ENCODE measurements at places on chromosomes 16 and 17.

DNA sequence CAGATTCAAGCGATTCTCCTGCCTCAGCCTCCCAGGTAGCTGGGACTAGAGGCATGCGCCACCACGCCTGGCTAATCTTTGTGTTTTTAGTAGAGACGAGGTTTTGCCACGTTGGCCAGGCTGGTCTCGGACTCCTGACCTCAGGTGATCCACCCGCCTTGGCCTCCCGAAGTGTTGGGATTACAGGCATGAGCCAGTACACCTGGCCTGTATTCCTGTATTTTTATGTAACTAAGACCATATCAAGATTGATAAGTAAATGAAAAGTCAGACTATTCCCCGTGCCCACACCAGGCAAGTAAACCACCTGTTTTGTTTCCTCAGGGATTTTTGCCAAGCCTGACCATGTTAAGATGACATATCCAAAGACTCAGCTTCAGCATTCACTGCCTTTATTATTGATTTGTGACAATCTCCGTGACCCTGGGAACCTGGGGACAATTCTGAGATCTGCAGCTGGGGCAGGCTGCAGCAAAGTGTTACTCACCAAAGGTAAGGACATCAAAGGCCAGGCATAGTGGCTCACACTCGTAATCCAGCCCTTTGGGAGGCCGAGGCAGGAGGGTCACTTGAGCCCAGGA is 5.6 kb downstream of the MRM3 start:
- DNase-seq: no peak

- no peak for DNase-seq
Observed at GRCh38 chr17:27990979-27991378, 51.5 kb upstream of the NLK start.

- no peak for DNase-seq
Observed at GRCh38 chr16:75385507-75386152, 47.7 kb downstream of the CFDP1 start.

GRCh38 chr16:81003610-81004460 is 2.9 kb downstream of the CMC2 start:
- DNase-seq: no peak
